ENCODE measurements at places on chromosomes 7 and 10.
A peak's percentile ranks its signal among the peaks of the same experiment; 100 is the strongest.

DNA sequence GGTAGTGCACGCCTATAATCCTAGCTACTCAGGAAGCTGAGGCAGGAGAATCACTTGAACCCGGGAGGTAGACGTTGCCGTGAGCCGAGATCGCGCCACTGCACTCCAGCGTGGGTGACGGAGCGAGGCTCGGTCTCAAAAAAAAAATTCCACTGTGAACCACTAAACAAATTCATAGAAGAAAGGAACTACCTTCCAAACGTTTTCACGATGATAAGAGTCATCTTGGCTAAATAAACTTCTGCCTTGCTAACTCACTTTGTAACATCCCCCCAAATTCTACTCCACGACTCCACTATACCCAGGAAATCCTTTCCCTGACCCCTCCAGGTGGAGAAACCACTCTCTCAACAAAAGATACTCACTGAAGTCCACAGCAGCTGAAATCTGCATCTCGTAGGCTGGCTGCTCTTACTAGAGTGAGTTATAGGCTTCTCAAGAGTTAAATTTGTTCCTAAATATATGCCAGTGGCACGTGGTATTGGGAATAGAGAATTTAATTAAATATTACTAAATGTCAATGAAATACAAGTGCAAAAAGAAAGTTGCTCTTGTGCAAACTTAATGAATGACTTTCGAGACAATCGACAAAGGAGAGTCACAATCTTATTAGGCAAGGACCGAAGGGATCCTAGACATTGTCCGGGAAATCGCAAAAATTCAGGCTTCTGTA is 1.6 kb upstream of the GTF2I start:
- no peak for DNase-seq

DNA sequence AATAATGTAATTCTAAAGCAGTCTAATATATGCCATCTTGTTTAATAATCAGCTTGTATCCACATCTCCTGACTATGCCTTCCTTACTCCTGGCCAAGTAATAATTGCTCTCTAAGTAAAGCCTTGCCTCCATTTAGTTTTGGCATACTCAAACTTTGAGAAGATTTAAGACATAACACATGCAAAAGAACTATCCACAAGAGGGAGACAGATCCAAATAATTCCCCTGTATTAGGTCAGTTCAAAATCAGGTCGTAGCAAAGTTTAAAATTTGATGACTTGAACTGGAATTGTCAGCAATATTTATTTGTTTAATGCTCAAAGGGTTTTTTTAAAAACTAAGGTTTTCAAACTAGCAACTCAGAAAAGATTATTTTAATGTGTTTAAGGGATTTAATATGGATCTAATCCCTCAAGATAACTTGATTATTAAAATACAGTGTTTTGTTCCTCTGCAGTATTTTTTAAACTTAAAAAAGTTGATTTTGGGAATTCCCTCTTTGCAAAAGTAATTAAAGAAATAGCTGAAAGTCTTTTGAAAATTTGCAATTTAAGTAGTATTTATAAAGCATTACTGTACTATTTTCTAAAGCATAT is 95.3 kb downstream of the HDAC9 start:
- DNase-seq, result no peak

DNA sequence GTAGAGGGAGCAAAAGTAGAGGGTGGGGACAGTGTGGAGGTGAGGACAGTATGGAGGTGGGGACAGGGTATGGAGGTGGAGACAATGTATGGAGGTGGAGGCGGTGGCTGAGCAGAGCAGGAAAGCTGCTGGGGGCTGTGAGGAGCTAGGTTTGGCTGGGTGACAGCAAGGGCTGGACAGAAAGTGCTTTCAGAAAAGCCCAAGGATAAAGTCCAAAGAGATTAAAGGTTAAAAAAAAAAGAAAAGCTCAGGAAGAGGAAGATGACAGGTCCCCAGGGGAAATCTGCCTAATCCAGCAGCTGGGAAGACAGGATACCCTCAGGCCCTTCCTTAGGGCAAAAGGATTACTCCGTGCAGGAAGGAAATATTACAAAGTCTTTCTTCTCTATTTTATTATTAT is 32.1 kb upstream of the PFKFB3 start:
- DNase-seq, result no peak

DNA sequence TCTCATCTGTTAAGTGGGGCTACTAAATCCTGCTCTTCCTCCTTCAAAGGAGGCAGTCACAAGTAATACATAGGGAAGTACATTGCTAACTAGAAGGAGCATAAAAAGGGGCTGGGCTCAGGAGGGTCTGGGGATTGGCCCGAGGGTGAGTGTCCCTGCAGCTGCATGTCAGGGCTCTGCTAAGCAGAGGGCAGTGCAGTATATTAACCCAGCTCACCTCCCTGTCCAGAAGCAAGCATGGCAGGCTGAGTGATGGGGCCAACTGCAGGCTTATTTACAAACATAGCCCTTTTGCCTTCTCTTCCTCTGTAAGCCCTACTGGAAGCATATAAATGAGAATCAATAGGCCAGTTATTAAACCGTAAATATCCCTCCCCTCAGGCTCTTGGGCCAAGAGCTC is 143.2 kb upstream of the PCBD1 start:
- DNase-seq, result no peak

DNA sequence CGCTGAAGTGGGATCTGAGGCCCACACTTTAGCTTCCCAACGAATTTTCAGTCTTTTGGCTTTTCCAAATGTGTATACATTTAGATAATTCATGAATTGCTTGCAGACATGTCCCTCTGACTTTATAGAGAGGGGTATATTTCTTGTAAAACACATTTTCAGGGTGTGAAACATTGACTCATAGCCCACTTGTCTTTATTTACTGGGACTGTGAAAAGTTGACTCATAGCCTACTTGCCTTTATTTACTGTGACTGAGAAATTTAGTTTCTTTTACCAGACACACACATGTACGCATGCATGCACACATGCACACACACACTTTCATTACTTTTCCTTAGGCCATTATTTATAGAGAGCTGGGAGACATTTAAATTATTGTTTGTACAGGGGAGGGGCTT is 79.1 kb downstream of the VTI1A start:
- no peak for DNase-seq

DNA sequence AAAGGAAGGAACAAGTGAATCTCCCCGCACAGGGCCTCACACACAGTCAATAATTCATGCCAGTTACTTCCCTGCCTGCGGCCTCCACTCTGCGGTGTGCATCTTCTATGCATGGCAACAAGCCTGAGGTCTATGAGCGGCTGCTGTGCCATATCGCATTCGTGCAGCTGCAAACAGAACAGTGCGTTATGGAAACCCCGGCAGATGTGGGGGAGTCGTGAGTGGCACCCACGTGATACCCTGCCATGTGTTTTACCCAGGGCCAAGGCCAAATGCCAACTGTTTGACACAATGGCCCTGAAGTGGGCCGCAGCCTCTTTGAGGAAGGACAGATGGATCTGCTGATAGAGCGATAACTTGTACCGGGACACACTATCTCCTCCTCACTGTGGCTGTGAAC is 13.4 kb downstream of the TNS3 start:
- DNase-seq, result no peak

- no peak for DNase-seq
Observed at GRCh38 chr10:112802411-112803022, 147.5 kb upstream of the TCF7L2 start.

GRCh38 chr7:139654276-139655181 is 123.3 kb downstream of the HIPK2 start:
- no peak for DNase-seq

DNA sequence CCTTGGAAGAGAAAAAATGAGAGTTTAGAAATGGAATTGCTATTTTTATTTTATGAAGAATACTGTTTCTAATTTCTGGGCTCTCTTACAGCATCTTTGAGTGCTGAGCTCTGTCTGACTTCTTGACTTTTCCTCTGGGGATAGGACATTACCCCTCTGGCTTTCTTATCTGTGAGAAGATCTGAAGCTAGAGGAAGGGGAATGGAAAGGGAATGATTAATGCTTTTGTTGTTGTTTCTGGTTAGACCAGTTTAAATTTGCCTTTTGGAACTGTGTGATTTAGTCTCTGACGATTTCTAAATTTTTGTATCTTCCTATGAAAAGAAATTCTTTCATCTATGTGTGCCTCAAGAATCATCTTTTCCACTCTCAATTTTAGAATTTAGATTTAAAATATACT is 811.4 kb downstream of the REEP3 start:
- no peak for DNase-seq

DNA sequence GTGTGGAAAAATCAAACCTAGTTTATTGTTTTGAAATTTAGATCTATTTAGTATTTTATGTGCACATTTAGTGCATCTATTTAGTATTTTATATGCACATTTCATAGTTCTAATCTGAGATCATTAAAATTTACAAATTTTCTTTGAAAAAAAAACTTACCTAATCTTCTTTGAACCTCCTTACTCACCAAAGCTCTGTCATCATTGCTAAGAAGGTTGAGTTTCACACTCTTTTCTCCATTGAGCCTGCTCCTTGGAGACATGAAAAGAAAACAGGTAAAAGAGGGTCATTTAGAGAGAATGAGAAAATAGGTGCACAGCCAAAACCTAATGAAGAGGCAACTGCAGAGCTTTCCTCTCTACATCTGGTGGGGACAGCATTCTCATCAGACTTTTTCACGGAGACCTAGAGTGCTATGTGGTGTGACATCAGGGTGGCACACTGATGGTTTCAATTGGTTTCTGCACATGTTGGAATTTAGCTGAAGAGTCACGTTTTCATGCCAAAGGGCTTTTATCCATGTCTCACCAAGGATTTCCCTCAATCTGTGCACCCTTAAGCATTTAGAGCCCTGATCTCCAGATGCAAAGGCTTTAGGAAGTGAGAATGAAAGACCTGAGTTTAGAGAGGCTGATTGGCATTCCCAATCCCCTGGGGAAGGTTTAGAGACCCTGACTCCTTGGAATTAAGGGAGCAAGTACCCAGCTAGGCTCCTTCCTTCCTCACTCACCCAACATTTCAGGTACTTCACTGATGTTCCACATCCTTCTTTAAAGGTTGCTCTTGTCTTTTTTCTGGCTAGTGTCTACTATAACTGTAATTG is 89.2 kb upstream of the CAPZA2 start:
- no peak for DNase-seq

DNA sequence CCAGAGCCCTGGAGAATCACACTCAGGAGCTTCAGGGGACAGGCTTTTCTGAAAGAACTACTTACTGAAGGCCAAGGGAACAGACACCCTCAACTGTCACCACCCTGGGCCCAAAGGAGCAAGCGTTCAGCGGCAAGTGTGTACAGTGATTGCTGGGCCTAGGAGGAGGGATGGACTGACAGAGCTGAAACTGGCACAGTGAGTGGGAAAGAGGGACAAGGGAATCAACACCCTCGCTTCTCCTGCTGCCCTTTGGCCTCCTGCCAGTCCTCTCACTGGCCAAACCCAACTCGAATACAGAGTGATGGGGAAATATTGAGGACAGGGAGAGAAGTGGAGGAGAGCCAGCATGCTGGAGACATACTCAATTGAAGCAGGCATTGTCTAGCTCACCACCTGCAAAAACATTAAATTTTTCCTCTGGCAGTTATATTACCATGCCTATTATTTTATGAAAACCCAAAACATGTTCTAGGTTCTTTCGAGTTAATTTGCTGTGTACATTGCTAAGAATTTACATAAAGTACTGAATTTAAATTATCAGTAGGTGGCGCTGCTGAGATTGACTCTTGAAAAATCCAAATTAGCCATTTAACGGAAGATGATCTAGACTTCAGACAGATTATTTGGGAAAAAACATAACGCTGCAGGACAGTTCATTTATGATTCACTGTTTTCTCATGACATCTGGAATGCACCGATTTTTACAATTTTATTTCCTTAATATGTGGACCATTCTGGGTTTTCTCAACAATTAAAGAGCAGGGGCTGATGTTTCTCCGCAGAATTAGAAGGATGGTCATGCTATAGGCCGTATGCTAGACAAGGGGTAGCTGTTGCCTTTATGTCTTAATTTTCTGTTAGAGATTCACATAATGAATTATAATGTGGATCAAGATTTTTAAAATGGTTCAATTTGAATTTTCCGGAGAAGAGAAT is 14.7 kb upstream of the TMEM236 start:
- DNase-seq, result peak; percentile 9

- no peak for DNase-seq
Observed at GRCh38 chr7:36013246-36014014, 139.6 kb upstream of the EEPD1 start.

Measured in HS-27A (cell line).